Gastrocnemius medialis (tissue), 4 donors: ENCODE measurements at places on chromosomes 1 and 21. TPM values are rescaled to one million over a fixed set of nuclear protein-coding genes. Genes with fewer than 3 reads are reported as not detected.

The ATAD3C gene
- total RNA-seq = not detected

The CD5L gene
- total RNA-seq = not detected

The RGS13 gene
- not detected for total RNA-seq

The SHISAL2A gene
- not detected for total RNA-seq

The ZBTB8B gene
- total RNA-seq = not detected

The FAM229A gene
- 13.4 TPM for total RNA-seq

The SIM2 gene
- total RNA-seq = 9.3 TPM

The SYNC gene
- 68.3 TPM for total RNA-seq

The C1orf74 gene
- total RNA-seq = 0.53 TPM

The NR5A2 gene
- 1.1 TPM for total RNA-seq

The SLFNL1 gene
- 0.31 TPM for total RNA-seq

The RNF11 gene
- total RNA-seq = 86.5 TPM

The OR6K3 gene
- total RNA-seq = not detected

DNA sequence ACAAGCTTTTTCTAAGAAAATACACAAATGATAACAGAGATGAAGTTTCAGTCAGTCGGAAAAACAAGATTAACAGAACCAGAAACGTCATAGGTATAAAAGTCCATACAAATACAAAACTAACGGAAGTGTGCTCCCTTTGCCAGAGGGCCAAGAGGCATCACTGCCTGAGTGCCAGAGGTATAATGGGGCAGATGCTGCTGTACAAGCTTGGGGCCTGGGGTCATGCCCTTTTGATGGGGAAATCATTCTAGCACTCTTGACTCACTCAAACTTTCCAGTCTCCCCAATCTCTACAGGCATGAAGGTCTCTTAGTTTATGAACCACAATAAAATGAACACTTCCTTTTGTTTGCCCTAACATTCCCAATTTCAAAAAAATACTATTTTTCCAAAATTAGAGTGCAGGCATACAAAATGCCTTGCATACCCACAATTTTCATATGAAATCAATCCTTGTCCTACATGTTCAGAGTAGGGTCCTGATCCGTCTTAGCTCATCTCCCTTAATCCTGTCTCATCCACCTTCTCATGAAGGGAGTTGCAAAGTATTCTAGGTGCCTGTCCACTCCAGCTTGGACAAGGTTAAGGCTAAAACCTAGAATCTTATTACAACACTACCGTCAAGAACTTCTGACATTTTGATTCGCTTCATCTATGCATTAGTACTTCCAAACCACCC is 1.5 kb downstream of the RPL22 start:
- DNase-seq = no peak

- DNase-seq = peak; percentile 49
These were observed 10.9 kb upstream of the CD101 start for GRCh38 chr1:116990612-116991151.

- no peak for DNase-seq
These were observed 30.0 kb upstream of the C1orf185 start for GRCh38 chr1:51072043-51072439.

- no peak for DNase-seq
These were observed 7.6 kb downstream of the SIPA1L2 start for GRCh38 chr1:232622378-232622777.

DNA sequence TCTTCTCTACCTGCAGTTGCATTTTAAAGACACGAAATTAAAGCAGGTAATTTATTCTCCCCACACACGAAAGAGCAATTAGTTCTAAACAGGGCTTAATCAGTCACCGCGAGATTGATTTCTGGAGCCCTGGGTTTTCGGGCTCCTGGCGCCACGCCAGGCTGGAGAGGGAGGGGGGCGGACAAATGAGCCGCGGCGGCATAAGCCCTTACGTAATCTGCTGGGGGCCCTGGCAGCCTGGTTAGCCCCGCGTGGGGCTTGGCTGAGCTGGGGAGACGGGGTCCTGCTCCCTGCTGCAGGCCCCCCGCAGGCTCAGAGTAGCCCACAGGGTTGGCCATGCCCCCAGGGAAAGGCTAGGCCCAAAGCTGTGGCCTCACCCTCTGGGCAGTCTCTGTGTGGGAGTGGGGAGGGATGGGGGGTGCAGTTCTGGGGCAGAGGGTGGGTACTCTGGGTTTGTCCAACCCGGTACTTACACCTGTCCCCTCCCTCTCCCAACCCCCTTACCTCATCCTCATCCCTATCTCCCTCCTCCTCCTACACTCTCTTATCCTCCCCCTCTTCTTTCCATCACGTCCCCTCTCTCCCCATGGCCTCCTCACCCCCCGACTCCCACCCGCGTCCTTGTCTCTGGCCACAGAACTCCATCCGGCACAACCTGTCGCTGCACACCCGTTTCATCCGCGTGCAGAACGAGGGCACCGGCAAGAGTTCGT is 19.9 kb downstream of the FOXO6 start:
- no peak for DNase-seq

- no peak for DNase-seq
These were observed 4.3 kb downstream of the OR2C3 start for GRCh38 chr1:247531937-247532336.

GRCh38 chr1:162930976-162931560 is 70.1 kb upstream of the CCDC190 start:
- DNase-seq = no peak

DNA sequence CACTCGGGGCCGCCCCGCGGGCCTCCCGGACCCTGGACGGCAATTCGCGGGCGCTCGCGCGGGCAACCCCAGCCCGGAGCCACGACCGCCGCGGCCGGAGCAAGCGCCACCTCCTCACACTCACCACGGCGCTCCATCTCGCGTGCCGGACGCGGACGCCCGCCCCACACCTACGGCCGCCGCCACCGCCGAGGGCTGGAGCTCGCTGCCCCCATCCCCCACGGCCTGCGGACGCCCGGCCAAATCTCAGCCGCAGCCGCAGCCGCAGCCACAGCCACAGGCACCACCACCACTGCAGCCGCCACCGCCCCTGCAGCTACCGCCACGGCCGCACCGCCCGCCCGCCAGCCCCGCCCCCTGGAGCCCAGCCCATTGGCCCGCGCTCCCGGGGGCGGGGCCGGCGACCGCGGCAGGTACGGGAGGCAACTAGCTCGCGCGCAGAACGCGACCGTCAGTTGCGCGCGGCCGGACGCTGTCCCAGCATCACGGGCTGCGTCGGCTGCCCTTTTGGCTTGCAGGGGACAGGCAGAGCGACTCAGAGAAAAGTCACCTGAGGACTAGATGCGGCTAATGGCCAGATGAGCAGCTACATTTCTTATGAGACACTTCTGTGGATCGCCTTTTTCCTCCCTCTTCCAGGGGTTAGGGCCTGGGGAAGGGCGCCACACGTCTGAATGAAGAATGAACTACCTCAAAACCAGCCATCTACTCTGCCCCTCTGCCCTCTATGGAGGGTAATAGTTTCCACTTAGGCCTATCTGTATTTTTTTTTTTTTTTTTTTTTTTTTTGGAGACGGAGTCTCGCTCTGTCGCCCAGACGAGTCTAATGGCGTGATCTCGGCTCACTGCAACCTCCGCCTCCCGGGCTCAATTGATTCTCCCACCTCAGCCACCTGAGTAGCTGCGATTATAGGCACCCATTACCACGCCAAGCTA is at the start of gene ARHGAP29:
Gene ARHGAP29 (minus strand): TSS at position 294 of the 936 bp plus-strand sequence. CDS start 5,973 bp downstream, outside the sequence.
- peak; percentile 60 for DNase-seq

GRCh38 chr1:194309269-194309668 is 1122.9 kb upstream of the B3GALT2 start:
- no peak for DNase-seq

GRCh38 chr1:24201941-24202440 is 14.9 kb upstream of the IFNLR1 start:
- peak; percentile 75 for DNase-seq

DNA sequence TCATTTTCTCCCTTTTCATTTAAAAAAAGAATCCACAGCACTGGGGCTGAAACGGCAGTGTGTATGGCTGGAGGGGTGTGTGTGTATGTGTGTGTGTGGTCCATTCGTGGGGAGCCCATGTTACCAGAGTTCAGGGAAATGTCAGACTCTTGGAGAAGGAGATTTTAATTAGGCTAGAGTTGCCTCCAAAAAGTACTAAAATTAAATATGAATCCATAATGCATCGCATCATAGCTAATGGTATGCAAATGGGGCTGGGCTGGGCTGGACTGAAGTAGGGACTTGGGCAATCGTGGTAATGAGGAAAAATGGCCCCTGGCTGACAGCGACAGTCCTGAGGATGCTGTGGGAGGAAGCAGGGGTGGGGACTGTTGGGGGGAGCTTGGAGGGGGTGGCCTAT is 24.8 kb downstream of the GRIK3 start:
- no peak for DNase-seq

DNA sequence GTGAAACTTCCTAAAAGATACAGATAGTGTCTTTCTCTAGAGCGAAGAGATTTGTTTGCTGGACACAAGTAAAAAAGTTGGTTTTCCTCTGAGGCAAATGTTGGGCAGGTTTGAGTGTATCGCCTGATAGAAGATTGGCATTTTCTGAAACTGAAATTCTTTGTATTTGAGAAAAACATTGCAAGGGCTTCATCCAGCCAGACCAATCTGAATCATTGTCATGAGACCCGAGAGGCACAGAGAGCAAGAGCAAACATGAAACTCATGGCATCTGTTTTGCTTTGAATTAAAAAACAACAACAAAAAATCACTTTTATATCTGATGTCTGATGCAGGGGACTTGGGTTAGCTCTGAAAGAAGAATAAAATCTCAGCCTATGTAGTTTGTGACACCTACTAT is 379.3 kb upstream of the NCAM2 start:
- no peak for DNase-seq

GRCh38 chr1:104468282-104468681 is 718.6 kb downstream of the AMY1C start:
- DNase-seq = no peak

DNA sequence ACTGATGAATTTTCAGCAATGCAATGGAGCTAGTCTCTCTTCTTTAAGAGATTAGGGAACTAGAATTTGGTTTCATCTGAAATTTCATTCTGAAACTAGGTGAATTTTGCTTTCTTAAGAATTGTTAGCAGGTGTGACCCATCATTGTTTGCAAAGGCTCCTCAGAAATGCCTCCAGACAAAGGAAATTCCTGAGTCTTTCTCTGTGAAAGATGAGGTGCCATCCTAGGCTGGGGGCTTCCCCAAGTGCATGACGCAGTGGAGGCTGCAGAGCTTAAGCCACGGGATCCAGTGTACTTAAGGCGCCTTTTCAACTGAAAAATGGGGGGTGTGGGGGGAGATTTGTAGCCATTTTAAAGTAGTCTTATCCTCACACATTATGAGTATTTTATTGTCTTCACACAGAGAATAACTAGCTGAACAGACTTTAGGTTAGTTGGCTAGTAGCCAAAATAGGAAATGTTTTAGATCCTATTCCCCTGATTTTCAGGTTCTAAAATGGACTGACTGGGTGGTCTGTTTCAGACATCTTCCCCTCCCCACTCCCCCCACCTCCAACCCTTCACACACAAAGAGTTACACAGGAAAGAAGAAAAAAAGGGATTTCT is 202.0 kb downstream of the NFIA start:
- no peak for DNase-seq

GRCh38 chr1:38006008-38006828 is 904 bp upstream of the FHL3 start:
- peak; percentile 95 for DNase-seq

GRCh38 chr21:33546086-33546485 is 3.2 kb downstream of the SON start:
- no peak for DNase-seq

DNA sequence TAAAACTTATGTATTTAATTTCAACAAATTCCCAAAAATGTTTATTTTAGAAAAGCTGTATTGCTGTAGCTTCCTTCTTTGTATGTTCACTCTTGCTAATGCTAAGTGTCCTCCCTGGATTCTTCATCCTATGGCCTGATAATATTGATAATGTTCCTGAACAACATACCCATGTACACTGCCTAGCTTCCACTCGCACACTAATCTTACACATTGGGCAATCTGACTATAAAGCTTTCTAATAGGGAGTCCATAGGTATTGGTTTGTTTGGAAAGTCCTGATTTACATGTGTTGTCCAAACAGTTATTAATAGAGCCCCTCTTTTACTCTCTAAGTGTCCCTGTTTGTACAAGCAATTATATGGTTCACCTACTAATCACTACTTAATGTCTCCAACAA is 783 bp downstream of the F13B start:
- DNase-seq = no peak

GRCh38 chr1:180358649-180359048 is 128.6 kb downstream of the LHX4 start:
- peak; percentile 32 for DNase-seq

DNA sequence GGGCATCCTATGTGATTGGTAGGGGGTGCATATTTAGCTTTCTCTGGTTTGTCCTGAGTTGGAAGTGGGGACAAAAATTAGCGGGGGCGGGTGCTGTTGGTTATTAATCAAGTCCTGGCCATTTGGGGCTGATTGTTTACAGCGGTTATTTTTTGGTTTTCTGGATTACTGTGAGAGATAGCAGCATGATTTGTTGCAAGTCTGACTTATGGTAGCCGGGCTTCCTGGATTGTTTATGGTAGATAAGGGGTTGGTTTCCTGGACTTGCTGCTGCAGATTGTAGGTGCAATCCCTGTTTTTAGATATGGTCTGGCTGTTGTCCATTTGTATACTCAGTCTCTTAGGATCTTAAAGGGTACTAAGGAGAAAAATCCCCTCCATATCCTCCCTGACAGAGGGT is 12.1 kb upstream of the PROK1 start:
- DNase-seq = no peak

DNA sequence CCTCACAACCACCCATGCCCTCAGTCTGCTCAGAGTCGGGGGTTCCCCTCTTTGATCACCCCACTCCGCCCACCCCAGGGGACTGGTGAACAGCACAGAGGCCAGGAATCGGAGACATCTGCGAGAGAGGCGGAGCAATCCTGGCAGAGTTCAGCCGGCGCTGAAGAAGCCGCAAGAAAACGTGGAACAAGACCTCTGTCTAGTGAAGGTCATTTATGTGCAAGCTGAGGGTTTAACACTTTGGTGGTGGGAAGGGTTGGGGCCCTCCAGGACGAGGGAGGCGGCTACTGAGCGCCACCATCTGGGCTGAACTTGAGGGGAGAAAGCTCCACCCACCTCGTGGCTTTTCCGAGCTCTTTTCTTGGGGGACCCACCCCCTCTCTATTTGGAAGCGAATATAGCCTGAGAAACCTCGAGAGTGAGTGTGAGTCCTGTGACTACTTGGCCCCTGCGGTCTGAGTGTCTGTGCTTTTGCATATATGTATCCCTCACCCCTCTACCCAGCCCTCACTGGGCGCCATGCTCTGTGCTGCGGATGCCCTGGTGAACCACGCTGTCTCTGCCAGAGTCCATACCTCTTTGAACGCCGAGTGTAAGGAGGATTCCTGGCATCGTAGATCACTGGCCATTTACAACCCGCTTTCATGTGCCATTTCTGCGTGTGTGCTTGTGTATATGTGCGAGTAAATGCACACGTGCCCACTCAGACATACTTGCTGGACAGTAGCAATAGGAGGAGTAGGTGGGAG is 1.2 kb upstream of the EPHA10 start:
- DNase-seq = no peak
